ENCODE measurements at places on chromosomes 7 and 10.
A peak's percentile ranks its signal among the peaks of the same experiment; 100 is the strongest.

DNA sequence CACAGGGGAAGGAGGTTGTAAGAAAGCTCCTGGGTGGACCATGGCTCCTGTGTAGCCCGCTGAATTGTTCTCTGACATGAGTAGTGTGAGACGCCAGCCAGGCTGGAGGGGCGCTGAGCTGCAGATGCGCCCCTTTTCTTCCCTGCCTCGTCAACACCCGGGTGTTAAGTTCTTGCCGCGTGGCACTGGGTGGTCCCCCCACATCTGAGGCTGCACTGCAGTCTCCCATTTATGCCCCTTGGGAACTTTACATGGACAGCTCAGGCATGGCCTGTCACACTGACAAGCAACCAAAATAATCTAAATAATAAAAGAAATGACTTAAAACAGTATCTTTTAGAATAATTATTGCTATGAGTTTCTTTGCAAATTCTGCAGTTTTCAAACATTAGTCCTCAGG, 34.6 kb upstream of the HSPA12A start:
- DNase-seq, result no peak

DNA sequence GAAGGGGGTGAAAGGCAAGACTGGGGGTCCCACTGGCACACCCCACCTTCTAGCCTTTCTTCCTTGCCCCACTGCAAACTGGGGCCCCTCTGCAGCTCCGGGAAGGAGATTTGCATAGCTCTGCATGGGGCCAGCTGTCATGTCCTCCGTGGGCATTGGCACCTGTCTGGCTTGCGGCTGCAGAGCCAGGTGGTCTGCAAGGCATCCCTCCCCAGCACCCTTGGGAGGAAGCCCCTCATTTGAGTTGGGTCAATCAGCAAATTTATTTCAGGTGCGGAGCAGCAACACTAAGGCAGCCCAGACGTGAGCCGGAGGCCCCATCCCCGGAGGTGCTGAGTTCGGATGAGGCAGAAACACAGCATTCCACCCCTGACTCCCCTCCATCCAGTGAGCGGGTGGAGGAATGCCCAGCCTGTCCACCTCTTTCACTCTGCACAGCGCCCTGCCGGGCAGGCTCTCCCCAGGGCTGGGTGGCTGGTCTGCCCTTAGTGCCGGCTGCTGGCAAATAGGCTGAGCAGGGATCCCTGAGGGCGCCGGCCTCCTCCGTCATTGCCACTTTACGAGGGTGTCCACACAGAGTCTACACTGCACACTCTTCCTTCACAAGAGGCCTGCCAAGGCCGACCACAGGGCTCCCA, 143.2 kb downstream of the TCERG1L start:
- no peak for DNase-seq

- DNase-seq, result no peak
These were observed 3.4 kb downstream of the CPA4 start for GRCh38 chr7:130296221-130296951.

- DNase-seq, result no peak
These were observed 32.3 kb downstream of the SUV39H2 start for GRCh38 chr10:14910953-14911352.

GRCh38 chr10:59229441-59229840, 53.0 kb downstream of the PHYHIPL start:
- no peak for DNase-seq

GRCh38 chr7:36021917-36022550, 131.0 kb upstream of the EEPD1 start:
- no peak for DNase-seq

GRCh38 chr10:108184114-108184513, 1019.6 kb upstream of the SORCS1 start:
- no peak for DNase-seq

DNA sequence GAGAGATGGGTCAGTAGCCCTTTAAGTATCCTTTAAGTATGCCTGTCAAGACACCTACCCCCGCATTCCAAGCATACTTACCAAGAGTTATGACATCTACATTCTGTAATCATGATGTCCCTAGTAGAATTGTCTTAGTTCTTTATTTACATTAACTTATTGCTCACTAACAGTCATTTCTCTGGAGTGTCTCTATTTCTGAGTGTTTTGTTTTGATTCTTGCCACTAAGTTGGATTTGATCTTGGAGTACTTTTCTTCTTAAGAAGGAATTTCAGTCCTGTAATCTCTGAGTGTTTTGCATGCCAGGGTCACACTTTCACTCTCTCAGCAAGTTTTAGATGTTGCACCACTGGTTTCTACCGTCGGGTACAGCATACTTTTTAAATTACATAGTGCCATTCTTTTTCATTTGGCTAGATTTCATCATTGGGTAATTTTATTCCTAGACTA, 1053.9 kb downstream of the KCNMA1 start:
- no peak for DNase-seq

GRCh38 chr7:137626469-137627067, 220.2 kb downstream of the DGKI start:
- DNase-seq, result peak; percentile 49

GRCh38 chr7:46512891-46513413, 591.9 kb upstream of the IGFBP3 start:
- DNase-seq, result no peak

- no peak for DNase-seq
These were observed 85.6 kb upstream of the KDM7A start for GRCh38 chr7:140262242-140262903.

- DNase-seq, result no peak
These were observed 289.3 kb upstream of the MTPN start for GRCh38 chr7:136266457-136266856.

DNA sequence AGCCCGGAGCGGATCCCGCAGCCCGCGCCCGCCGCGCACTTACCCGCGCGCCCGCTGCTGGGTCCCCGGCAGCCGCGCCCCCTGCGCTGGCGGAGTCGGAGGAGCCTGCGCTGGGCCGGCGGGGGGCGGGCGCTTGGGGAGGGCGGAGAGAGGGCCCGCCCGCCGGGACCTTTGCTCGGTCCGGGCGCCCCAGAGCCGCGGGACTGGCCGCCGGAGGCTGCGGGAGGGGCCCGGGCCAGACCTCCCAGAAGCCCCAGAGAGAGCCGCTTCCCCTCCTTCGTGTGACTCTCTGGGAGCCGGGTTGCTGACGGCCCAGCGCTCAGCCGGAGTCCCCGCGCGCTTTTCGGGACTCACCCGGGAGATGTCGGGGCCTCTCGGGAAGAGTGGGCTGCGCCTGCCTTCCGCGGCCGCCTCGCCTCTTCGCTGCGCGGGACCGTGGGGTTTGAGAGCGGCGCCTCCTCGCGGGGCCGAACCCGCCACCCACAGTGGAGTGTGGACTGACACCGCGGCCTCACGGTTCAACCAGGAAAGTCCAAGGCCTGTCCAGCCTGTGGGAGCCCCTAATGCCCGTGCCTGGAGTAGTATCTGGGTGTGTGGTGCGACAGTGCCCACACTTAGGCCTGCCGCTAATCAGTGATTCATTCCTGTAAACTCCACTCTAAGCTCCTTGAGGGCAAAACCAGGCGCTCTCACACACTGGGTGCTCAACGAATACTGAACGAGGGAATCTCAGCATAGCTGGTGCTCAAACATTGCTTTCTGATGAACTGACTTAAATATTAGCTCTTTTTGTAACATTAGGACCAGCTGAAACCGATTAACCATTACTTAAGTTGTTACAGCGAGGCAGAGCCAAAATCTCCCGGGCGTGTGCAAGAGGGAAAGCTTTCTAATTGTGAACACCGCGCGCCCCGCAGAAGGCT, at the start of gene GSDME:
Gene GSDME, minus strand, starts transcription at position 112 of the 923 bp plus-strand sequence. CDS start 7,690 bp downstream, outside the sequence.
- DNase-seq, result peak; percentile 63

- no peak for DNase-seq
These were observed 14.0 kb upstream of the GTPBP4 start for GRCh38 chr10:974038-974784.

- DNase-seq, result no peak
These were observed 78.1 kb upstream of the COL13A1 start for GRCh38 chr10:69723653-69724052.

DNA sequence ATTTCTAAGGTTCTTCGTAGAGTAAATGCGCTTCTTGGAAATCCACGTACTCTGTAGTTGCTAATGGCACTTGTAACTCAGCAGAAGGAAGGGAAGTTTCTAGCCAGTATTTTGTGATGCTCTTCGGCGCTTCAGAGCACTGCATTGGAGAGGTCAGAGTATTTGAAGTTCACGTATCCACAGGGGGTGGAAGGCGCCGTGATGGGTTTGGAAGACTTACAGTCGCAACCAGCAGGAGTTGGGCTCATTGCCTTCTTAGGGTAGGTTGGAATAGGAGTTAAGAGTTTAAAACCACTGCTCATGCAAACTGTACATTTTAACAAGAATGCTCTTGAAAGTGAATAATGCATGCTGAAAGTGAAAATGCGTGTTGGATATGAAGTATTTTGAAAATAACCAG, 49.1 kb downstream of the SHH start:
- DNase-seq, result no peak

Data from stimulated activated naive CD8-positive, alpha-beta T cell treated with anti-CD3 and anti-CD28 coated beads, Interleukin-15, Interleukin-2, amounts not matched to agents 100 U/mL and 50 U/mL, for 24 hours (primary cell).